Bronchus fibroblast of lung (primary cell): ENCODE measurements at places on chromosomes 12 and 14. TPM values are rescaled to one million over a fixed set of nuclear protein-coding genes. Genes with fewer than 3 reads are reported as not detected.

UBE3B gene
- 47.4 and 53.1 TPM in 2 replicates for total RNA-seq

SIX1 gene
- total RNA-seq = 48.8 and 50.4 TPM in 2 replicates

CGRRF1 gene
- total RNA-seq = 7.6 and 12.4 TPM in 2 replicates

BIN2 gene
- not detected in 2 replicates for total RNA-seq

TPH2 gene
- total RNA-seq = not detected in 2 replicates

B4GALNT1 gene
- 1.3 and 1.7 TPM in 2 replicates for total RNA-seq

KRT73 gene
- not detected in 2 replicates for total RNA-seq

RNASE7 gene
- not detected in 2 replicates for total RNA-seq

ALDH1L2 gene
- 29.1 and 31.8 TPM in 2 replicates for total RNA-seq

MLXIP gene
- 7.0 and 7.7 TPM in 2 replicates for total RNA-seq

GARIN6 gene
- total RNA-seq = not detected in 2 replicates
